ENCODE measurements at places on chromosomes 6 and 20.

DNA sequence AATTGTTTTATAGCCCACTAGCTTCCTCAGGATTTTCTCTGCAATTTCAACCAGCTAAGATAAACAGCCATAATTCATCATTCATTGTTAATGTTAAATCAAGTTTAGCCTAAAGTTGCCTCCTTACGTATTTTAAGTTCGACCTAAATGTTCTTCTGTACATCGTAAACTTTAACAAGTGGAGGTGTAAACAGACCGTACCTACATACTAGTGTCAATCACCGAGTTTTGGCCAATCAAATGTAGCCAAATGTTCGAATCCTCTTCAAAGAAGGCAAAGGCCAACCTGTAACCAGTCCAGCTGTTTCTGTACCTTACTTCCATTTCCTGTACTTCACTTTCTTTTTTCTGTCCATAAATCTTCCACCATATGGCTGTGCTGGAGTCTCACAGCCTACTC lies 13.5 kb downstream of the MBOAT1 start:
- no peak for DNase-seq

DNA sequence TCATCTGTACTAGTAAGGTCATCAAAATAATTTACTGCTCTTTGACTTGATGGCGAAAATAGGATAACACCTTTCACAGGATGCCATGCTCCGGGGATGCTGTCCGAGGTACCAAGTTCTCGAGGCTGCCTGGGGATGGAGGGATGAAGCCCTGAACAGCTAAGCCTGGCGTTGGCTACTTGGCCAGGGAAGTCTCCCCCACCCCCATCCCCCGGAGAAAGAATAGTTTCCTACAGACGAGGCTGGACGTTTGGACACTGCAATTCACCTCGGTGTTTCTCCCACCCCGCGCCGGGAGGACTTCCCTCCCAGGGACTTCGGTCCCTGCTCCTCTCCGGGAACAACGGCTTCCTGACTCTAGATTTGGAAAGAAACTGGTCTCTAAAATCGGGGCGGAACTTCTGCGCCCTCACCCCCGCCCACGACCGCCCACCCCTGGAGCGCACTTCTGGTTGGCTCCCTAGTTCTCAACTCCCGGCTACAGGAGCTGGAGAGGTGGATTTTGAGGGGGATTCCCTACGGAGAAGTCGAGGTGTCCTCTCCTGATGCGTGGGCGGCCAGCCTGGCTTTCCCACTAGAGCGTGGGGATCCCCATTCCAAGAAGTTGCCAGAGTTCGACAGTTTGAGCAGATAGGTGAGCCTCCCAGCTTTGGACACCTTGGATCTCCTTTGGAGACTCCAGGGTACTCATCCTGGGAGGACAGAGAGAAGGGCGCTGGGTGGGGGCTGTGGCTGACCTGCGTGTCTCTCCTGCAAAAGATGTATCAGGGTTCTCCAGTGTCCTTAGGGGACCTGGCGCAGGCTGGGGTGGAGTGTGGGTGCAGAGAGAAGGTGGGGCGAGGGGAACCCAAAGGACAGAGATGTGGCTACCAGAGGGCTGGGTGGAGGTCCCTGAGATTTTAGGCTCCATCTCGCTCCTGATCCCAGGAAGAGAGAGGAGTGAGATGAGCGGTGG lies 1.1 kb downstream of the PCSK2 start:
- no peak for DNase-seq

DNA sequence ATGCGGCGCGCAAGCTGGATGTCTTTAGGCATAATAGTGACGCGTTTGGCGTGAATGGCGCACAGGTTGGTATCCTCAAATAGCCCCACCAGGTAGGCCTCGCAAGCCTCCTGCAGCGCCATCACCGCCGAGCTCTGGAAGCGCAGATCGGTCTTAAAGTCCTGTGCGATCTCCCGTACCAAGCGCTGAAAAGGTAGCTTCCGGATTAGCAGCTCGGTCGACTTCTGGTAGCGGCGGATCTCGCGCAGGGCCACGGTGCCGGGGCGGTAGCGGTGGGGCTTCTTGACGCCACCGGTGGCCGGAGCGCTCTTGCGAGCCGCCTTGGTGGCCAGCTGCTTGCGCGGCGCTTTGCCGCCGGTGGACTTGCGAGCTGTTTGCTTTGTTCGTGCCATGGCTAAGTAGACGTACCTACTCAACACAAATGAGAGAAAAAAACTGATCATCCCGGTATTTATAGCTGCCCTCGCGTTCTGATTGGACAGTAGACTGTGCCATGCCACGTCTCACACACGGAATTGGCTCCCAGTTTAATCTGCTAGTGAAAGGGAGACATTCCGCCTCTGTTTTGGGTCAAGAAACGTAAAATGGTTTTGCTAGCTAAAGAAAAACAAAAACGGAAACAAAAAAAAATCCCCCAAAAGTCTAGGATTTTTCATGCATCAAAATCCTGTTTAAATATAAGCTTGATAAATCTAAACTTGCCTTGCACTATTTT lies 40.1 kb downstream of the OR2B2 start:
- peak; percentile 89 for DNase-seq

GRCh38 chr20:14384416-14385175 lies 47.2 kb upstream of the FLRT3 start:
- no peak for DNase-seq

- DNase-seq = no peak
Measured at GRCh38 chr6:15870333-15871043, 207.7 kb upstream of the DTNBP1 start.

DNA sequence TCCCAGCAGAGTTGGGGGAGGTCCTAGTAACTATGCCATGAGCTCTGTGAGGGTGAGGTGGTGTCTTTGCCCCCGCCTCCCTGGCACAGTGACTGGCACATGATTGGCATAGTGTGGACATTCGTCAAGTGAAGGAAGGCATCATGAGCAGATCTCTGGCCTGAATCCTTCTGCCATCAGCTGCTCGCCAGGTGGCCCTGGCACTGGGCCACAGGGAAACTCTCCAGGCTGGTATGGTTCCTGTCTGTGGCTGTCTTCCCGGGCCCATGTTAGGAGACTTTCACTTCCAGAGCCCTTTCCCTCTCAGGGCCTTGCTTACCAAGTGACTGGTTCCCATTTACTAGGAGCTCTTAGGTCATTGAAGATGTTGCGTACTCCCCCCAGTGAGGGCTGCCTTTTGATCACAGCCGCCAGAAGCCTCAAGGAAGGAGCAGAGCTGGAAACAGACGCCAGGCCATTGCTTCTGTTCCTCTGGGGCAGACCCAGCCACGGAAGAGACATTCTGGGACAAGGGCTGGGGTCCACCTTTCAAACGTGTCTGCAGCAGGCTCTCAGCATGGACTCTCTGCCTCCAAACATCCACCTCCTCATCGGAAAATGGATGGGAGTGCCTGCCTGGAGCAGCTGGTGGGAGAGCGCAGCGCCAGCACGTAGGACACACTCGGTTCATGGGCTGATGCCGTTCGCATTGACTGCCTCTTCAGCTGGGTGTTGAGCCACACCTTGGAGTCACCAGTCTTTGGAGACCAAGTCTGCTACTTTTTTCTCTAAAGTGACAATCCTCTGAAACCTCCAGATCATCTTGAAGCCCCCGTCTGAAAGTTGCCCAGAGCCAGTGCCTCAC lies 67.2 kb downstream of the PTPN1 start:
- no peak for DNase-seq

GRCh38 chr20:2742431-2742830 lies 49.9 kb downstream of the EBF4 start:
- no peak for DNase-seq

DNA sequence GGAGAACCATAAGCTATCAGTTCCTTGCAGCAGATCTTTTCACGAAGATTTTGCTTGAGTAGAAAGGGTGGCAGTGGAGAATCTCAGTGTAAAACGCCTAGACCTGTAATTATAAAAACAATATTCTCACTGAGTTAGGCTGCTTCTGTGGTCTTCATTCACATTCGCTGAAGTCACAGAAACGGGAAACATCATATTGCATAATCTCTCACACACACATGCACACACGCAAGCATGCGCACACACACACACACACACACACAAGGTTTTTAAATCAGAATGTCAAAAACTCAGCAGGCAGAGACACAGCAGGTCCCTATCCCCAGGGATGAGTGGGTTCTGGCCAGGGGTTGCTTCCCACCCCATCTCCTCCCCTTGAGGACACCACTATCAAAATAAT lies 175.5 kb downstream of the ATXN1 start:
- no peak for DNase-seq

- no peak for DNase-seq
Measured at GRCh38 chr6:63418741-63419140, 99.0 kb upstream of the LGSN start.

- DNase-seq = no peak
Measured at GRCh38 chr6:137884149-137884909, 17.3 kb downstream of the TNFAIP3 start.

DNA sequence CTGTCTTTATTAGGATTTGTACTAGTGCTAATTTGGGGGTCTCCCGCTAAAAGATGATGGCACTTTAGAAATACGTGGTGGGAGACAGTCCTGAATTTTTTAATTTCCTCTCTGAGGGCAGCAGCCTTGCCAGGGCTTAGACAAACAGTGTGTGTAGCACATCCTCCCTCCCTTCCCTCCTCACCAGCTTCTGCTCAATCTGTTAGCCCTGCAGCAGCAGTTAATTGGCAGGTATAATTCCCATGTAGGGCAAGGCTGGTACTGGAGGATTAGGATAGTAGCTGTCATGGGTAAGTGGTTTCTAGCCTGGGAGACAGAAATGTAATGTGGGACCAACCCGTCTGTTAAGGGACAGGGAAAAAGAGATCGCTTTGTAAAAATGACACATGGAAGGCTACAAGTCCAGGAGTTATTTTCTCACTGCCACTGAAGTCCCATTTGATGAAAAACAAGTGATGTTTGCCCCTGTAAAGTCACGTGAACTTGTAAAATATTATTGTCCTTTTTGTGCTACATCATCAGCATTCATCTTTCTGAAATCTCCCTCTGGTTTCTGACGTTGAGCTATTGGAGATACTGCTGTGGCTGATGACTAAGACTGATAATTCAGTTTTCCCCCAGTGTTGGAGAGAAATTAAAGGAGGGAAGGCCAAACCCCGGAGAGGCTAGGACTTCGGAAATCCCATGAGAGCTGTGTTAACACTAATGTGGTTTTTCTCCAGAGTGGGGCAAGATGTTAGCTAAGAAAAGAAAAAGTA lies 40.6 kb downstream of the CTNNBL1 start:
- no peak for DNase-seq

DNA sequence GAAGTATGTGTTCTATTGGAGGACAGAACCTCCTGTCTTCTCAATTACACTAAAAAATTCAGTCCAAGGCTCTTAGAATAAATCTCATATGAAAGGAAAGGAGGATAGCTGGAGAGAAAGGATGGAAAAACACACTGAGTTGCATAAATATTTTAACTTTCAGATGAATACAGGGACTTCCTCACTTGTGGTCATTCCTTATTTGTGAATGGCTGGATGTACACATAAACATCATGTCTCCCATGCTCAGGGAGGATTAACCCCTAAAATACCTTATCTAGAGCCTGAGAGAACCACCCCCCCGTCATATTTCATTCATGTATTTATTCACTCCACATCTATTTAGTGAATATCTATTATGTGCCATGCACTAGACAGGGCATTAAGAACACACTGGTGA lies 217.6 kb upstream of the CITED2 start:
- DNase-seq = no peak

DNA sequence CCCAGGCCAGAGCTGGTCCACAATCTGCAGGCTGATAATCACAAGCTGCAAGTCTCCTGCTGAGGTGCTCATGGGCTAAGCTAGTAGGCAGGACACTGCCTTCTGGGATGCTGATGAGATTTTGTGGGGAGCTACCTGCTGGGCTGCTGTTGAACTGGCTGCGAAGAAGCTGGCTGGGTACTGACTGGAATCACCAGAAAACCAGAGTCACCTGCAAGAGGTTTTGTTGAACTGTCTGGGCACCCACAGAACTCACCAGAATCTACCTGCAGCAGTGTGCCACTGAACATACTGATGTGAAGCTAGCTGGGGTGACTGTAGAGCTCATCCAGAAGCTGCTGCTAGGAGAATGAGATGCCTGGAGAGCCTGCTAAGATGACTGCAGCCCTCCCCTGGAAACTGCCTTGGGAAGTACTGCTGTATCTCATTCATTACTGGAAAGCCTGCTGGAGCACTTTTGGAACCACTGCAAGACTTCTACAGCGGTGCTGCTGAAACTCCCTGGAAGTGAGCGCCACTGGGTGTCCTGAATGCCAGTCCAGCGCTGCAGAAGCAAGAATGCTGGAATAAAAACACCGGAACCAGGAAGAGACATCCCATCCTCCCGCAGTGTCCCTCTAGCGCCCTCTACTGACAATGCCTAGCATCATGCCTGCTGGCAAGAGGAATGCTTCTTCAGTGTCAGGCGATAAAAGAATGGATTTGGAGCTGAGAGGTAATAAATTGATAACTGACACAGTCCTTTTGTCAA lies 64.9 kb upstream of the ARHGAP18 start:
- DNase-seq = peak; percentile 3

- no peak for DNase-seq
Measured at GRCh38 chr6:80022803-80023202, 18.4 kb downstream of the TTK start.

DNA sequence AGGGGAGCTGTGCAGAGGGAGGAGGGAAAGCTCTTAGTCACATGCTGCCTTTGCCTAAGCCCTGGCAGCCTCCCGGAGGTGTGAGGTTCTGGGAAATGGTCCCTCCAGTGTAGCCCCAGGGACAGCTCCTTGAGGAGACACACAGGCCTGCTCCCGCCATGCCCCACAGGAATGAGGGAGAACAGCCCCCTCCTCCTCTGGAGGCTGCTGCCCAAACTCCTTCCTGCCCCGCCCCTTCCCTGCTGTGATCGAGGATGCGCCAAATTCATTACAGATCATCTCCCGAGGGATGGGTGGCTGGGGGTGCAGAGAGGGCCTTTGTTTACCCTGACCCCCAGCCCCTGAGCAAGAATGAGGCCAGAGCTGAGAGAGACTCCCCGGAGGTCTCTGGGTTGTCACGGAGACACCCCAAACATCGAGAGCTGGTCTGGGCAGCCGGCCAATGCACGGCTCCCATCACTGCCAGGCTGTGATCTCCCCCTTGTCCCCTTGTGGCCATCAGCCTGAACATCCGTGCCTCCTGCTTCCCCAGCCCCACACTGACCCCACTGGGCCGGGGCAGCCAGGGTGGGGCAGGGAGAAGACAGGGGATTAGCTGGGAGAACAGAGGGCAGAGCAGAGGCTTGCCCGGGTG lies 8.4 kb downstream of the CYP21A2 start:
- DNase-seq = no peak

DNA sequence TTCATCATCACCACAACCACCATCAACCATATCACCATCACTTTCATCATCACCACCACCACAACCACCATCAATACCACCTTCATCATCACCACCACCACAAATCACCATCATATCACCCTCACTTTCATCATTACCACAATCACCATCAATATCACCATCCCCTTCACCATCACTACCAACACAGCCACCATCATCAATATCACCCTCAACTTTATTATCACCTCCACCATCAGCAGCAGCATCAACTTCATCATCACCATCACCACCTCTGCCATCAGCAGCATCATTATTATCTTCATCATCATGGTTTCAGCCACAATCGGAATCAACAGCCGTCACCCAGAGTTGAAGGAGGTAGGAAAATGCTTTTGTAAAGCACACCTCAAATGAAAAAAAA lies 225.7 kb upstream of the SULF2 start:
- DNase-seq = no peak

GRCh38 chr20:42530855-42531448 lies 658.8 kb downstream of the PTPRT start:
- no peak for DNase-seq
